ENCODE measurements at places on chromosomes 12 and 14.

- no peak for DNase-seq
Observed at GRCh38 chr14:90275820-90276219, 19.5 kb downstream of the PSMC1 start.

- DNase-seq: no peak
Observed at GRCh38 chr14:74660167-74660566, 48.1 kb upstream of the LTBP2 start.

DNA sequence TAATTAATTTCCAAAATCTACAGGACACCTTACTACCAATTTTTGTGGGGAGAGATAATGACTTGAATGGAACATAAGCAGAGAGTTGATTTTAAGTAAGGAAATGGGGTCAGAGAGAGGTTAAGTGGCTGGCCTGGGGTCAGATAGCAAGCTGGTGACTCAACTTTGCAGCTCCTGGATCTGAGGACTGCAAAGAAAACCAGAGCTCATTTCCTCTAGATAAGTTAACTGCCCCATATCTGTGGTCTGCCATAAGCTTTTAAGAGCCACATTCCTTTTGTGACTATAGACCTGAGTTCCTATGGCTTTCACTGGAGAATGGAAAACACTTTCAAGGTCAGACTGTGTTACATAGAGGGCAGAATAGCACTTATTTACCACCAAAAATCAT is 201.2 kb upstream of the PRICKLE1 start:
- no peak for DNase-seq

- DNase-seq: peak; percentile 39
Observed at GRCh38 chr12:41365653-41366171, 177.6 kb downstream of the PDZRN4 start.

DNA sequence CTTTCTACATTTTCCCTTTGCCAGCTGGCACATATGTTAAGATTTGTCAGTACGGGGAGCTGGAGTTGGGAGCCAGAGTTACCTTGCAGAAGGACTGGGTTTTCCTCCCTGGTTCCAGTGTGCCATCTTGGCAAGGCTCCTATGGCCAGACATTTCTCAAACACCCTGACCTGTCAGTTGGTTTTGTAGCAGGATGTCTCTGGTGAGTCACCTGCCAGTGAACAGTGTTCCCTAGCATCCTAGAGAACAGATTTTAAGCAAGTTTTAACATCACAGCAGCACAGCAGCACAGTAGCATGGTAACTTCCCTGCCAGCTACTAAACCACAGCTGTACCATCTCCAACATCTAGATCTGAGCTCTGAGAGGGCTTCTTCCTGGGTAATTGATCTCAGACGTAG is 26.2 kb upstream of the KTN1 start:
- no peak for DNase-seq

DNA sequence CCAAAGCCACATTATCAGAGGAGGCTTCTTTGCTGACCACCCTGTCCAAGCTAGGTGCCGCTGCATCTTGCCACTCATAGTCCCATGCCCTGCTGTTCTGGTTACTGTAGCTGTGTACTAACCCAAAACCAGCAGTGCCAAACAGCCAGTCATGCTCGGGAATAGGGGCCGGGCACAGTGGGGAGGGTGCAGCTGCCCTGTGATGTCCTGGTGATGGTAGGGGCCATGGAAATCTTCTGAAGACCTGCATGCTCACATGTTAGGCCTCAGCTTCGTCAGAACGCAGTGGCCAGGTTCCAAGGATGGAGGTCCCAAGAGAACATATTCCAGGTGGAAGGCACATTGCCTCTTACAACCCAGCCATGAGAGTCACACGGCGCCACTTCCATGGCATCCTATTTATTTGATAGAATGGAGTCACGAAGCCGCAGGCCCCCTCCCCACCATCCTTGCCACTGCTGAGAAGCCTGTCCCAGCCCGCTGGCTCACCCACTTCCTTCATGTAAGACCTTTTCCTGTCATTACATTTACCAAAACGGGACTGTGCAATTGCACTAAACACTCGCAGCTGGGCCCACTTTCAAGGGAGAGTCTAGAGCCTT is 48.5 kb downstream of the FAM222A start:
- DNase-seq: no peak

DNA sequence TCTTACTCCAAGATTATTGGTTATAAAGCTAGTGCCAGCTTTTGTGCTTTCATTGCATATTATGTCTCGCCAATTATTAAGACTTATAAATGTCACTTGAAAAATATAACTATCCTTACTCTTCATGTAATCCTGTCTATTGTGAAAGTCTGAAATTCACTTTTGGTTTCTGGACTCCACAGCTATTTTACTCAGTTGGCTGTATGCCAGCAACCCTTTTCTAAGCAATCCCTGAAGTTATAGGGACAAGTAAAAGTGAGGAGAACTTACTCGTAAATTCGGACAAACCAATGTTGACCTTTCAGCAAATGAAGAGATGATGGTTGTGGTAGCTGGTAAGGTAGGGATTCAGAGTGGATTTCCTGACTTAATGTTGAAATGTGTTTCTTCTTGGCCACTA is 196.3 kb downstream of the NPAS3 start:
- DNase-seq: no peak

GRCh38 chr12:52788192-52788875 is 7.6 kb downstream of the KRT3 start:
- no peak for DNase-seq

DNA sequence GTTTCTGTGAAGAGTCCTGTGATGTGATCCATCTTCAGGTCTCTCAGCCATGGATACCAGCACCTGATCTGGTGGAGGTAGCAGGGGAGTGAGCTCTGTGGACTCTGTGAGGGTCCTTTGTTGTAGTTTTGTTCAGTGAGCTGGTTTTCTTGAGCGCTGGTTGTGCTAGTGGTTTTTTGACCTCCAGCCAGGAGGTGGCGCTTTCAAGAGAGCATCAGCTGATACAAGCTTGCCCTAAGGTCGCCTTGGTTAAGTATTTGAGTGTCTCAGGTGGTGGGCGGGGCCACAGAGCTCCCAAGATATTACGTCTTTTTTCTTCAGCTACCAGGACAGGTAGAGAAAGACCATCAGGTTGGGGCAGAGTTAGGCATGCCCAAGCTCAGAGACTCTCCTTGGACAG is 139.7 kb downstream of the TTLL5 start:
- DNase-seq: no peak

DNA sequence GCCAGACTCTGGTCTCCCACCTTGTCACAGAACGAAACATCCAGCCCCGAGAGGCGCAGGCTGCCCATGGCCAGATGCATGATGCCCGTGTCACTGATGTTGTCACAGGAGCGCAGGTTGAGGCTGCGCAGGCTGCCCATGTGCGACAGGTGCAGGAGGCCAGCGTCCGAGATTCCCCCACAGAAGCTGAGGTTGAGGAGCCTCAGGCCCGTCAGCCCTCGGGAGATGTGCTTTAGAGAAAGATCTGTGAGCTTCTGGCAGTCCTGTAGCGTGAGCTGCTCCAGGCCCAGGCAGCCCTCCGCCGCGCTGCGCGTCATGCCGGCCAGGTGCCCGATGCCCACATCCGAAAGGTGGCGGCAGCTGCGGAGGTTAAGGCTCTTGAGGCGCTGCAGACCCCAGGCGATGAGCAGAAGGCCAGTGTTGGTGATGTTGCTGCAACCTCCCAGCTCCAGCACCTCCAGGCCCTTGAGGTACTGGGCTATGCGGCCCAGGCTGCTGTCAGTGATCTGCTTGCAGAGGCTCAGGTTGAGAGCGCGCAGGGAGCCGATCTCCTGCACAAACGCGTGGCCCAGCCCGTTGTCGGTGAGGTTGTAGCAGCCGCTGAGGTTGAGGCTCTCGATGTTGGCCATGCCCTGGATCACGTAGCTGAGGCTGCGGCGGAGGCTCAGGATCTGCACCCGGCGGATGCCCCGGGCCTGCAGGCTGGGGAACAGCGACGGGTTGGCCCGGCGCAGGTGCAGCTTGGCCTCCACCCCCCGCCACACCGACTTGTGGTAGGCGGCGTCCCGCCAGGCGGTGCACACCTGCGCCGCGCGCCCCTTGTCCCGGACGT is 991 bp downstream of the FBXL14 start:
- DNase-seq: no peak

DNA sequence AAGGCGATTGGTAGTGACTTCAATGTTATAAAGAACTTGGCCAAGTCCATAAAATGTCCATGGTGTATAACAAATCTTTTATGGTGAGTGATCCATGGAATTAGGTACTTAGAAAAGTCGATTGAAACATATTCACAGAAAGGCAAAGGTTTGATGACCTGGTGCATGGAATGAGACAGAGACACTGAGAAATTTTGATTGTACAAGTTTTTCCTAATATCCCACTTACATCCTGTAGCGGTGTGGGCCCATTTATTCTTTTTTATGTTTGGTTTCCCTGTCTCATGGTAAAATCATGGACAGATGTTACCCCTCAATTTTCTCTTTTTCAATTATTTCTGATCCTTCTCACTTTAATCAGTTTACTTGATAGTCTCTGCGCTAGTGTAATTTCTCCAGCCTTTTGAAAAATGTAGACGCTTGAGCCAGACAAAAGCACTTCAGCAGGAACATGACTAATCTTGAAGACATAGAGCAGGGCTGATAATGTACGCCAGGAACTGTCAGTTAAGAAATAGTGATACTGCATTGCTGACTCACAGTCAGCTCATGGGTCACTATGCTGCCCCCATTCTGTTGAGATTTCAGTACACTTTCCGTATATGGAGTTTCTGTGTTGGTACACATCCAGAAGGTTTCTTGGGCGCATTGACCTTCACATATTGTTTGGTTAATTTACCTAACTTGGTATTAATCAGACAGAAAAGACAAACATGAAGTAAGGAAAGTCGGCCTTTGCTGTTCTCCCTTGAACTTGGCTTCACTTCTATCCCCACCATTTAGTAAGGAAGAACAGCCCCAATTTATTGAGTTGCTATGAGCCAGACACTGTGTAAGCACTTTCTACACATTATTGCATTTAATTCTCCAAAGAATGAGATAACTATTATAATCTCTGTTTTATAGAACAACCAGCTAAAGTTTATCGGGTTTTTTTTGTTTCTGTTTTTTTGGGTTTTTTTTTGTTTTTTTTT is 841.7 kb downstream of the DIO2 start:
- DNase-seq: no peak

DNA sequence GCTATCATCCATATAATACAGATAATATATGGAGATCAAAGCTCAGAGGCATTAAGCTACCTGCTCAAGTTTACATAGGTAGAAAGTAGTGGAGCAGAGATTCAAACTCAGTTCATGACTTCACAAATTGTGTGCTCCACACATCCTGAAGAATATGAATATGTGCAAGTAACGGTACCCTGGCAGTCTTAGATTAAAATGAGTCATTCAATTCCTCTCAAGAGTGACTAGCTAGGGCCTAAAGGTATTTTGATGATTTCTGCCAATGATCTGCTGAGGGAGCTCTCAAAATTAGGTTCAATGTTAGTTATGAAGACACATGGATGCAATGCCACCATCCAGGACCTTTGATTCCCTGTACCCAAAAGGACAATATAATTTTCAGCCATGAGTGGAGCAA is 58.9 kb downstream of the GRIP1 start:
- DNase-seq: no peak

- DNase-seq: no peak
Observed at GRCh38 chr12:29025937-29026336, 123.1 kb upstream of the FAR2 start.

- no peak for DNase-seq
Observed at GRCh38 chr14:105432657-105433056, 13.0 kb downstream of the MTA1 start.

DNA sequence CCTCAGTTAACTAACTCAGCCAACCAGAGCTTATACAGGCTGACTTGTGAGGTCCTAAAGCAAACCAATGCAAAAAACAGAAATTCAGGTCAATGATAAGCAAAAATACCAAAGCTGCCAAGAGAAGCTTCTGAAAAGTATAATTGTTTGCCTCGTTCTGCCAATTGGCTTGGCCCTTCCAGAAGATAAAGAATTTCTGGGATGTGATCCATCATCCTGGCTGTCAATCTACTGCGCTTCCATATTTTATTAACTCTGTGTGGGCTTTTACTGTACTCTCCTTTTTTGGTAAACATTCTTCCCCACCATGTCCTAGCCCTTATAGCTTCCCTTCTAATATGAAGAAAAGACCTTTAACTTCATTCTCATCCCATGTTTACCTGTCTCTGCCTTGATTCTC is 387.9 kb downstream of the TMEM117 start:
- DNase-seq: no peak

GRCh38 chr12:107385509-107385908 is 292.2 kb upstream of the CRY1 start:
- no peak for DNase-seq

GRCh38 chr12:69129017-69129416 is 110.4 kb upstream of the CPSF6 start:
- DNase-seq: no peak

DNA sequence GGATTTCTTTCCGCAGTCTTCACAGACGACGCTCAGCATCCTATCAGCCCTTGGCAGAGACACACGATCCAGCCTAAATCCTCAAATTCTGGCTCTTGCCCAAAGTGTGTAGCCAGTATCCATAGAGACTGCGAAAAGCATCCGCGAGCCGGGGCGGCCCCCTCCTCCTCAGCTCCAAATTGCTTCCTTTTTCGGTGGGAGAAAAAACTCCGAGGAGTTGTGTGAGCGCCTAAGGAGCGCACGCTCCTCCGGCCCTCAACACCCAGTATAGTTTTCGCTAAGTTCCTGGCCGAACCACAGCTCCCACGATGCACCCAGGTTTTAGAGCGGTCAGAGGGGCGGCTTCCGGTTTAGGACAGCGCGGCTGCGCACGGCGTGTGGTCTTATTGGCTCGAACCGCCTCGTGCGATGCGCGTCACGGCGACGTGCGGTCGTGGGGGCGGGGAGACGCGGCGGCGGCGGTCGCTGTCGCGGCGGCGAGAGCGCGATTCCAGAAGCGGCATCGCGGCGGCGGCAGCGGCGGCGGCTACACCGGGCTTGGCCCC is at the start of gene ADIPOR2:
TSS of gene ADIPOR2 (plus strand) at position 493 of the 545 bp plus-strand sequence. CDS start 63,274 bp downstream, outside the sequence.
- DNase-seq: peak; percentile 98

DNA sequence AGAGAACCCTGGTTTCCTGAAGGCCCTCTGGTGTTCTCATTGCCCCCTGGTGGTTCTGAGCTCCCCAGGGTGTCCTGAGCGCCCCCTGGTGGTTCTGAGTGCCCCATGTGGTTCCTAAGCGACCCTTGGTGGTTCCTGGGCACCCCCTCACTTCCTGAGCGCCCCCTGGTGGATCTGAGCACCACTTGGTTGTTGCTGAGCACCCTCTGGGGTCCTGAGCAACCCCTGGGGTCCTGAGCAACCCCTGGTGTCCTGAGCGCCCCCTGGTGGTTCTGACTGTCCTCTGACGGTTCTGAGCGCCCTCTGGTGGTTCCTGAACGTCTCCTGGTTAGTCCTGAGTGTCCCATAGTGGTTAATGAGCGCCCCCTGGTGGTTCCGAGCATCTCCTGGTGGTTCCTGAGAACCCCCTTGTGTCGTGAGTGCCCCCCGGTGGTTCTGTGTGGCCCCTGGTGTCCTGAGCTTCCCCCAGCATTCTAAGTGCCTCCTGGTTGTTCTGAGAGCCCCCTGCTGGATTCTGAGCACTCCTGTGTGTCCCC is 568.3 kb downstream of the TMEM121 start:
- DNase-seq: no peak

- DNase-seq: no peak
Observed at GRCh38 chr14:22531451-22532344, 57.3 kb downstream of the DAD1 start.

DNA sequence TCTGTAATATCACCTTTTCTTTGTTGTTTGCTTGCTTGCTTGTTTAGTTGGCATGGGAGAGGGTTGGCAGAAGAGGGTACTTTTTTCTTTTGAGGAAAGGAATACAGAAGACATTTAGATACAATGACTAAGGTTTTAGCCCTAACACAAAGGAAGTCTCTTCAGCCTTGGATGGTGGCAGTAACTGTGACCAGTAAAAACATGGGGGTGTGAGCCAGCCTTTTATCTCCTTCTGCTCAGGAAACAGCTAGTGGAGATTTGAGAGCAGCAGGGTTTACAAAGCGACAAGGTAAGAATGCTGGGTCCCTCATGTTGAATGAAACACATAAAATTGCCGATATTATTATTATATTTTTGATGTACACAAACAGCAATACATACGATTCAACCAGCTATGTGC is 40.4 kb downstream of the SLC8A3 start:
- no peak for DNase-seq

All from NCI-H1092 (cell line).